Mammary epithelial cell (primary cell): ENCODE measurements at places on chromosomes 7 and 10. TPM values are rescaled to one million over a fixed set of nuclear protein-coding genes. Genes with fewer than 3 reads are reported as not detected.

Gene TFPI2
- 0.33 TPM for total RNA-seq

Gene TEX36
- total RNA-seq, result not detected in 2 replicates

Gene NXPH1
- not detected in 2 replicates for total RNA-seq

Gene TRIM50
- not detected in 2 replicates for total RNA-seq

Gene SH2D4B
- total RNA-seq, result under 0.01 TPM

- no peak for DNase-seq
Measured at GRCh38 chr10:43262397-43262901, 4.4 kb downstream of the RASGEF1A start.

- no peak for DNase-seq
Measured at GRCh38 chr10:69538461-69538860, 34.8 kb downstream of the NEUROG3 start.

DNA sequence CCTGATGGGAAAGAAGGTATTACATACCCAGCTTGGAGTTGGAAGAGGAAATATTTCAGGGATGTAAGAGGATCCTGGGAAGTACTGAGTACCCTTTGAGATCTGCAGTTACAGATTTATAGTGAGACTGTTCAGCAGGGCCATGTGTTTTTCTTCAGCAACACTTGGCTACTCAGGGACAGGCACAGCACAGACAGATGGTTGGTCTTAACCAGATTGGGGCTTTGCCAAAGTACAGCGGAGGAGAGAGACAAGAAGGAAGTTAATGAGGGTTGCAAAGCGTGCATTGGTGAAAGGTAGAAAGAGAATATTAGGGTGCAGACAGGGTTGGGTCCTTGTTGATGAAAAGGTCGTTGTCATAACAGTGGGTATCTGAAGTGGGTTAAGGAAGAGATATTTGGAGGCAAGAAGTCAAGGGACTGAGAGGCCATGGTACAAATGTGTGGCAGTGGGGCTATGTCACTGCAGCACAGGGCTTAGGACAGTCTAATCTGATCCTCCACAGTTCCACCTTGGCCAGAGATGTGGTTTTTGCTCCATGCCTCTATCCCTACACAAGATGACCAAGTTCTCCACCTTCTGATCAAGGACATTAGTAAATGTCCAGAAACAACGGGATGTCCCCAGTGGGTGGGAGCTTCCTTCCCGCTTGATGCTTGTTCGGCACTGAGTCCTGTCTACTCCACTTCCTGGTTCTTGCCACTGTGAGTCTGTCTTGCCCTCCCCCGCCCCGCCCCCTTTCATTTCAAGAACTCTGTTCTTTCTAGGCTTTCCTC lies 18.9 kb upstream of the DNAJC1 start:
- no peak for DNase-seq

GRCh38 chr10:6473430-6473829 lies 106.6 kb downstream of the PRKCQ start:
- DNase-seq, result peak; percentile 12

GRCh38 chr7:47266131-47266706 lies 315.7 kb downstream of the TNS3 start:
- peak; percentile 33 for DNase-seq

GRCh38 chr7:753190-753589 lies 26.1 kb upstream of the PRKAR1B start:
- no peak for DNase-seq

- no peak for DNase-seq
Measured at GRCh38 chr7:88806280-88807037, 10.9 kb upstream of the TEX47 start.

DNA sequence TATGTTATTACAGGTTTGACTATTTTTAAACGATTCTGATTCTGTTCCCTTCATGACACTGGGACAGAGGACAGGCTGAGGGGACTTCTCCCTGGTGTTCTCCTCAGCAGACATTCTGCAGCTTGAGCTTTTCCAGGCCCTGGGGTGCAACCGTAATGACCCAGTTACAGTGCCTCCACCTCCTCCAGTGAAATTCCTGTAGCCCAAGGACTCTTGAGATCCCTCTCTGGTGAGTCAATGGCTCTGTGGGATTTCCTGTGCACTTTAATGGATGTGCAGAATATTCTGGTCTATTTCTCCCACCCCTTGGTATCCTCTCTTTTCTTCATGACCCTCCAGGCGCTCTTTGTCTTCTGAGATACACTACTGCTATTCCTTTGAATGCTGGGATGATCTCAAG lies 319.3 kb downstream of the INHBA start:
- no peak for DNase-seq

DNA sequence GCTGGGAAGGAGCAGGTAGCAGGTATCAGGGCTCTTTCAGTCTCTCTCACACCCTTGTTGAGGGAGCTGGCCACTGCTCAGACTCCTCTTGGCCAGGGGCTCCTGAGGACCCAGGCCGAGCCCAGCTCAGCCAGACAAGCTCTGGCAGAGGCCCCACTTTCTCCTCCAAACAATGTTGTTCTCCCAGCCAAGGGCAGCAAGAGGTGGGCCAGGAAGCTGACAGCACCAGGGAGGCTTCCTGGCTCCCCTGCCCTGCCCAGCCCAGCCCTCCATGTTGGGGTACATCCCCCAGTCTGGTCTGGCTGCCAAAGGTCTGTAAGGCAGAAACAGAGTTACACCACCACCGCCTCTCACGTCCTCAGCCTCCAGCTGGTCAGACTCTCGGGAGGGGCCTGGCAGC lies 33.9 kb upstream of the COL13A1 start:
- DNase-seq, result no peak

GRCh38 chr10:119176166-119176565 lies 2.4 kb downstream of the PRDX3 start:
- no peak for DNase-seq
